ENCODE measurements at places on chromosomes 5 and 9.

DNA sequence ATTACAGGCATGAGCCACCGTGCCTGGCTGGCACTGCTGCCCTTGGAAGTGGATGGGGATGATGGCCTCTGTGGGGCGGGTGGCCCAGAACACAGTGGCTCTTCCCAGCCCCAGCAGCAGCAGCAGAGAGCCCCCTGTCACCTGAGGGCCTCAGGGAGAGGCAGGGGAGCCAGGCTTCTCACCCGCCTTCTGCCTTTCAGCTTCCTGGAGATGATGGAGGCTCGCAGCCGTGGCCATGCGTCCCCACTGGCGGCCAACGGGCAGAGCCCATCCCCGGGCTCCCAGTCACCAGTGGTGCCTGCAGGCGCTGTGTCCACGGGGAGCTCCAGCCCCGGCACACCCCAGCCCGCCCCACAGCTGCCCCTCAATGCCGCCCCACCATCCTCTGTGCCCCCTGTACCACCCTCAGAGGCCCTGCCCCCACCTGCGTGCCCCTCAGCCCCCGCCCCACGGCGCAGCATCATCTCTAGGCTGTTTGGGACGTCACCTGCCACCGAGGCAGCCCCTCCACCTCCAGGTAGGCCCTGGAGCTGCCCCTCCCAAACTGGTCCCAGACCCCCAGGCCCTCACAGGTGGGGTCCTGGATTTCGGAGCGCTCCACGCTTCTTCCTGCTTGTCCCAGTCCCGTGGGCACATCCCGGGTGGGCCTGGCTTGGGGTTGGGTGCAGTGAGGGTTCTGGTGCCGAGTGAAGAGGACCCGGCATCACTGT, 5.0 kb upstream of the AJM1 start:
- DNase-seq = no peak

GRCh38 chr5:173296737-173297676, 31.2 kb downstream of the STC2 start:
- no peak for DNase-seq

DNA sequence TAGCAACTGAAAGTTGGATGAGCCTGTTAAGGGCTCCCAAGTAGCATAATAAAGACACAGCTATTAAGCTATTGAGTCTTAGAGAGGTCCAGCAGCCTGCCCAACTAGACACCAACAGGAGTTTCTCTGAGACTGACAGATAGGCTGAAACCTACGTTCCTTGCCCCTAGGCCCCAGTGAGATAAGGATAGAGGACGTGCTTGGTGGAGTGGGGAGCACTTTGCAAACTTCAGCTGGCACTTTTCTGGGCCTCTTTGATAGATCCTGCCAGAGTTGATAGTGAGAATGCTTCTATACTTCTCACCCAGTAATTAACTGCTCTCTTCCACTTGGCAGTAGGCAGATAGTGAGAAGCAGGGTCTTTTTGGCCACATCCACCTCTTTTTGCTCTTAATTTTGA, 20.8 kb upstream of the CTNNA1 start:
- DNase-seq = no peak

DNA sequence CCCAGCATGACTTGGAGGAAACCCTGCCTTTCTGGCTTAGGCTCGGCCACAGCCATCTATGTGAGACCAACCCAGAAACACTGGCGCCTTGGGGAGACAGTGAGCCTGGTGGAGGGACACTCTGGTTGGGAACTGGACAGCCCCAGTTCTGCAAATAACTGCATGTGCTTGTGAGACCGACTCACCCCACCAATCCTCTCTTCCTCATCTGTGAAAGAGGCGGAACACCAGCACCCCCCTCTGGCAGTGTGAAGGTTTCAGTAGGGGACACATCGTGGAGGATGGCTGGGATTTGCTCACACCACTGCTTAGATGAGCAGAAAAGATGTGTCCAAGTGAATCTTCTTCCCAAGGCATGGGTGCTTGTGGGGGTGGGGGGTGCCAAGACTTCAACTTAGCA, 43.4 kb upstream of the N4BP3 start:
- peak; percentile 28 for DNase-seq

- DNase-seq = peak; percentile 70
Observed at GRCh38 chr9:124126648-124127646, 115.4 kb downstream of the LHX2 start.

- DNase-seq = peak; percentile 47
Observed at GRCh38 chr5:159773062-159773924, 143.0 kb upstream of the ADRA1B start.

DNA sequence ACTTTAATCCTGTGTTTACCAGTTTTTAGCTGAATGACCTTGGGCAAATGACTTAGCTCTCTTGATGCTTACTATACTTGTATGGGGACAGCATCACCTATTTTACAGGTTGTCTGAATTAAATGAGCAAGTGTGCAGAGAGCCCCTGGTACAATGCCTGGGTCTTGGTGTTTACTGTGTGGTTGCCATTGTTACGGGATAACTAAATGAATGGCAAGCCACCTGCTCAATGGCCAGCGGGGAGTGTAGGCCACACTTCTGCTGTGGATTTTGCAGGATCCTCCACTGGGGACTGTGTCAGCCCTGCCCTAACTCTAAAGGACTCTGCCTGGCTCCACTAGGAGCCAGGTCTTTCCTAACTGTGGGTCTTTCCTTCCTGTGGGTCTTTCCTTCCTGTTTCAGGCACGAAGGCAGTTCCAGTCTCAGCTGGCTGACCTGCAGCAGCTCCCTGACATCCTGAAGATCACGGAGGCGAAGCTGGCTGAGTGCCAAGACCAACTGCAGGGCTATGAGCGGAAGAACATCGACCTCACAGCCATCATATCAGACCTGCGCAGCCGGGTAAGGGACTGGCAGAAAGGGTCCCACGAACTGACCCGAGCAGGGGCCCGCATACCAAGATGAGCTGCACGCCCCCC, 10.3 kb upstream of the GLE1 start:
- no peak for DNase-seq

- no peak for DNase-seq
Observed at GRCh38 chr5:159902444-159903121, 13.7 kb upstream of the ADRA1B start.

- no peak for DNase-seq
Observed at GRCh38 chr5:77231471-77232138, 21.1 kb downstream of the PDE8B start.

DNA sequence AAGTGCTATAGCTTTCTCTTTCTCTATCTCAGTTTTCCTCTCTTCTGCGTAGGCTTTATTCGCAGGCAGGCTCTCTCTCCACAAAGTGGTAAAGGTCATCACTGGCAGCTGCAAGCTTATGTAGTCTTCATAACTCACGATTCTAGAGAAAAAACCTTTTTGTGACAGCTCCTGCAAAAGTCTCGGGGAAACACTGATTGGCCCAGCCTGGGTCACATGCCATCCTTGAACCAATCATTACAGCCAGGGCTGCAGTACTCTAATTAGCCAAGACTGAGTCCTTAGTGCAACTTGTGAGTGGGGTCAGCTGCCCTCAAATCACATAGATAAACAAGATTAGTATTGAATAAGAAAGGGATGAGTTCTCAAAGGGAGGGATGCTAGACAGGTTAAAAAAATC, 18.3 kb upstream of the FRMPD1 start:
- no peak for DNase-seq

GRCh38 chr9:135516132-135516860, 4.9 kb upstream of the LCN1 start:
- no peak for DNase-seq

DNA sequence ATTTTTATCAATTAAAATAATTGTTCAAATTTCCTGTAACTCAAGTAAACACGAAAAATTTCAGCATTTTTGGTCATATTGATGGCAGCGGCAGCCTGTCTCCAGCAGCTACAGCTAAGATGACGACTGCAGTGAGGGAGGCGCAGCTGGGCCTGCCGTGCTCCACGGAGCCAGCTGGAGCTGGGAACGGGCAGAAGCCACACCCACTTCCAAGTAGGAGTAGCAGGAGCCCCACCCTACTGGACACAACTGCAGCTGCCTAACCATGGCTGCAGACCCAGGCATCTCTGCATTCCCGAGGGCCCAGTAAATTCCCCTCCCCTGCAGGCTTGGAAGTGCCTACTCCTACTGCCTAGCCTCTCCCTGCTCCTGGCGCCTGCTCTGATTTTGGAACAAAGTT, 2031.7 kb downstream of the EFNA5 start:
- DNase-seq = no peak

- peak; percentile 71 for DNase-seq
Observed at GRCh38 chr5:144187699-144188294, 17.1 kb downstream of the KCTD16 start.

GRCh38 chr5:87499478-87500410, 87.0 kb upstream of the CCNH start:
- DNase-seq = no peak

- DNase-seq = no peak
Observed at GRCh38 chr9:14058325-14058688, 255.6 kb downstream of the NFIB start.

DNA sequence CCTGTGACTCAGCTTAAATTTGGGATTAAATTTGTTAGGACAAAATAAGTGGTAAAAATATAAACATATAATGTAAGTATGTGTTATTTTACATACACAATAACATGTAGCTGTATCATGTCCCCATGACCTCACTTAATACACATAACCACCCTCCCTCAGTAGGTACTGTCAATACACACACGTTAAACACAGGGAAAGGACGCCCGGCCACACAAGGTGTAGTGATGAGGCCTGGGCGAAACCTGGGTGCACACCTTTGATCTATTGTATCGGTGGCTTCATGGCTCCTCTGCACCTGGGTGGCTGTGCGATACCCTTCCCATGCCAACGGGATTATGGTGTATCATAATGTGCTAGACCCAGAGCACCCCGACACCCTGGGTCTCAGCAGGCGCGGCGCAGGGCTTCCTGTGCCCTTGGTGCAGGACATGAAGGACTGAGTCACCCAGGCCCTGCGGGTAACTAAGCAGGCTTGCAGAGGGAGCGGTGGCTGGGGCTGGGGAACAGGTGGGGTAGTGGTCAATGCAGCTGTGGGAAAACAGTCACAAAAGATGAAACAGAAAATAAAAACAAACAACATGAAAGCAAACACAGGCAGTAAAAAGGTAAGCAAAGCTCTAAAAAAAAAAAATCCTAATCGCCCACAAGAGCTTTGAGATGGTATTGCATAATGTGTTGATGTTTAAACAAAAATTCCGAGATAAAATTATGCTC, 127.5 kb upstream of the RETREG1 start:
- DNase-seq = no peak

DNA sequence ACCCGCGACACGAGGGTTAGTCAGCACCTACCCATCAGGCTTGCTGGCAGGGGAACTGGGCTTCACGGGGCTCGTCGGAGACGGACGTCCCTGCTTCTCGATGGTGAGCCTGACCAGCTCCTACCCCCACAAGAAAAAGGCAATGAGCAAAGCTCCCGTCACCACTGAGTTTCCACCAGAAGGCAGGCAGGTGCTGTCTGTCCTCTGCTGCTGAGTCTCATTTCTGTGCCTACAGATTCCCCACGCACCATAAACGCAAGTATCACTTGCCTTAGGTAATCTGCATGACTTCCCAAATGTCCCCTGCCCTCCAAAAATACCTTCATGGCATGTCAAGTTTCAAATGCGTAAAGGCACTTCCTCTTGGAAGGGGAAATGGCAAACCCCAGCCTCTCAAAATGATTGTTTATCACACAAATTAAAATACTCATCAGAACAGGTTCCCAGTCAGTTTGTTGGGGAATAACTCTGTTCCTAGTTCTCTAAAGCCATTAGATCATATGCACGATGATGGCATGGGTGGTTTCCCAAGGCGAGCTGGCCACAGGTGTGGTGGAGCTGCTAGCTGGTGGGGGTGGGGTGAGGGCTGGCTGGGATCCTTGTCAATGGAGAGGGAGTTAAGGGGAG, 85.0 kb downstream of the PRRT1B start:
- DNase-seq = no peak

GRCh38 chr9:136087741-136088480, 7.2 kb downstream of the NACC2 start:
- DNase-seq = no peak

- DNase-seq = no peak
Observed at GRCh38 chr5:15887093-15887492, 292.5 kb downstream of the MARCHF11 start.

DNA sequence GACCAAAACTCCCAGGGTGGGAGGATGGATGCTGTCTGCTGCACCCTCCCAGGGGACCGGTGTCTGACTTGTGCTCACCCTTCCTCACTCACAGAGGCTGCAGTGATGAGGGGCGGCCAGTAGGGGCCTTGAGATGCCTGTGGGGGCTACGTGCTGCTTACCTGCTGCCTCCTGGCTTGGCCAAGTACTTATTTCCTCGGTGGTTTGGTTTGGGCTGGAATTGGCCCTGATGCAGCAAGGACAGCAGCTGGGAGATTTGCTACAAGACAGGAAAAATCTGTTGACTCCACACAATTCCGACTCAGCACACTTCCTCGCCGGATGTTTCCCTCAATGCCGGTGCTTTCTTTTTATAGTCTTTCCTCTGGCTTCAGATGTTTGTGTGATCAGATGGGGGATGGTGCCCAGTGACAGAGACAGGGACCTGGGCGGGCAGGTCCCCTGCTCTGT, 6.6 kb downstream of the PCDH12 start:
- DNase-seq = peak; percentile 23

DNA sequence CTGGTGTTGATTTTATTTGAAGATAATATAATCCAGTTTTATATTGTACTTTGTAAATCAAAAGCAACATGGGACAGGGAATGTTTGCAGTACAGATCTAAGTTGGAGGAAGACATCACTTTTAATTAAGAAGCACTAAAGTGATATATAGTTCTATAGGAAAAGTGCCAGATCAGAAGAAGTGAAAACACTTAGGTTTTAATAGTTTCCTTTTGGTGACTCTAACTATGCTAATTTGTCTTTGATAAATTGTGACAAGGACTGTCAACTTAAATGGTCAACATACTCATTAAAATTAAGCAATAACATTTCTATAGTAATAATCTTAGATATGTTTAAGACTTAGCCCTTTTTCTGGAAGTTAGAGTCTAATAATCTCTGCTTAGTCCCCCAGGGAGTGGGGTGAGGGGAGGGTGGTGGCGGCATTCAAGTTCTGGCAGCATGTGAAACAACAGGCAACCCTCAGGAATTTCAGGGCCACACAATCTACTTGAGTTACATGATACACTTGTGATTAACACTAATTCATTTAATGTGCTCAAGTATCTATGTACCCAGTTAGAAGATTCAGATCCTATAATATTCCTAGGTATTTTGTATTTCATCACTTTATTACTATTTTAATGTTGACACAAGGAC, 1026.5 kb downstream of the NR2F1-AS1 start:
- no peak for DNase-seq

DNA sequence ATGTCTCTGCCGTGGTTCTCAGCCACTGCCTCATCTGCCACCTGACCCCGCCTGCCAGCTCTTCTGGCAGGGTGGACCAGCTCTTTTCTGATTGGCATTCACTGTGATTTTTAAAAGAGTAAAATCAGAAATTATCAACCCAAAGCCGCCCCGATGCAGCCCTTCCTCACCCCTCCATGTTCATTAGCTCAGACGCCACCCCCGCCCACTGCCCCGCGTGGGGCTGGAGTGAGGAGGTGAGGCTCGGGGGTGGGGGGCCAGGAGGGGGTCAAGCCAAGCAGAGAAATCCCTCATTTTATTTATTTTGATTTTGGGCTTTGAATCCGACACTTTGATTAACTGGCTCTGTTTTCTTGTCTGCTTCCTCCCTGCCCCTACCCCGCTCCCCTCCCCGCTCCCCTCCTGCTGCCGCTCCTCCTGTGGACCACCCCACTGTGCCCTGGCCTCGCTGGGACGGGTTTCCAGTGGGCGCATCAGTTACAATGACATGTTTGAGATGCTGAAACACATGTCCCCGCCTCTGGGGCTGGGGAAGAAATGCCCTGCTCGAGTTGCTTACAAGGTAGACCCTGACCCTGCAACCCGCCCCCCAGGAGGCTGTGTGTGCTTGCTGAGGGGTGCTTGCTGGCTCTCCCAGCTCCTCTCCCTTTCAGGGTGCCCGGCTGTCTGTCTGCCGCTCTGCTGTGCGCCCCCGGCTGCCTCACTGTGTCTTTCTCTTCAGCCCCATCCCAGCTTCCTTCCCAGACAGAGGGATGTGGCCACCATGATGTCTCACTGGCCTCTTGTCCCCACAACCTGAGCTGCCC, 224.9 kb downstream of the CACNA1B start:
- DNase-seq = no peak

All from activated CD4-positive, alpha-beta T cell treated with anti-CD3 and anti-CD28 coated beads, Interleukin-2, amount 50 U/mL, for 1 hour (primary cell).